T-helper 22 cell (primary cell): ENCODE measurements at places on chromosomes 7 and 10.

DNA sequence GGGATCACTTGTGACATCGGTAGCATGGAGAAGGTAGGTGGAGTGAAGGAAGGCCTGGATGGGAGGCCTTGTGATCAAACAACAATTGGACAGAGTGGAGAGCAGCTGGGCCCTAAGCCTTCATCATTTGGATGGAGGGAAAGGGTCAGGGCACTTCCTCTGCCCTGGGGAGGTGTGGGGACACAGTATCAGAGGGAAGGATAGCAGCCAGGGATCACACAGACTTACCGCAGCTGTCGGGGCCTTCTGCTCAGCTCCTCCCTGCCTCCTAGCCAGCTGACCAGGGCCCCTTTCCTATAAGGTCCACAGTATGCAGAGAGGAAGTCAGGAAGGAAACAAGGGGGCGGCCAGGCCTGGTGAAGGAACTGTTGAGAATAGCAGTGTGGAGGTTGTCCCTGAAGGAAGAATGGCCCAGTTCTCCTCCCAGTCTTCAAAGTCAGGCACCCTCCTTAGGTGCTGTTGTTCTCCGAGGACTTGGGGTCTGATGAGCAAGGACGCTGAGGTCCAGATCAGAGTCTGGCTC is 62.1 kb downstream of the ABCC2 start:
- no peak for DNase-seq

- no peak for DNase-seq
Observed at GRCh38 chr7:39608278-39608677, 15.1 kb upstream of the RALA start.

- no peak for DNase-seq
Observed at GRCh38 chr10:34872820-34873219, 57.7 kb upstream of the PARD3 start.

GRCh38 chr7:30817371-30817767 is 46.2 kb downstream of the MINDY4 start:
- no peak for DNase-seq

DNA sequence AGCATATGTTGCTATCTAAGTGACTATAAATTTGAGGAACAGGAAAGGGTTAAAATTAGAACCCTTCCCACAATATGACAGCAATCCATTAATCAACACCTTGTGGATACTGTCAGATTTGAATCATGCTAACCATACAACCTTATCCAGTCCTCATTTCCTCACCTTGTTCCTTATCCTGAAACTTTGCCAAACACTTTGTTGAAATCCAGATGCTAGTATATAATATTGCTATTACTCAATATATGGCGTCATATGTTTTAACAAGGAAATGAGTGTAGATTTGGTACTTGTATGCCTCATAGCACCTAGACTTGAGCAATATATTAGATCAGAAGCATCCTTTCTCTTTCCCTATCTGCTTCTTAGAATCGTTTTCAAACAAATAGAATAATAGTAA is 66.3 kb upstream of the SLC25A13 start:
- DNase-seq, result no peak

DNA sequence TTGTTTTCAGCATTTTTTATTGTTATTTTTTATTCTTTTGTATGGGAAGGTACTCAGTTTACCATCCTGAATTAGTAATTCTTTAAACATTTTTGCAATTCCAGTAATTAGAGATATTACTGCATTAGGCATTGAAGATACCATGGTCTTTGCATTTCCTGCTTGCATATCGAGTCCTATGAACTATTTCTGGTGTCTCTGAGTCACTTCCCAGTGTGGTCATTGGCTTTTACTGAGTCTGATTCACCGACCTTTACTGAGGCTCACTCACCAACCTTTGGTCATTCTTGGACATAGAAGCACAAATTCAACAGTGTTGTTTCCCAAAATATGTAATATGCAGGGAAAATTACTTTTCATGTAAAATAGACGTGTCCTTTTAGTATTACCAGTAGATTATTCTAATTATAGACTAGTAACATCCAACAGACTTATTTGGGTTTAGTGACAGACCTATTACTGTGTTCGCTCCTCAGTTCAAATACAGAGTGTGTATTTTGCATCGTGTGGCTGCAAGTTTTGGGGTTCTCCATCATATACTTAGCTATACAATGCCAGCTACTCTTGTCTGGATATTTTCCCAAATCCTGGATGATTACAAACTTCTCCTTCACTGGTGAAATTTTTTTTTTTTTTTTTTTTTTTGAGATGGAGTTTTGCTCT is 180.7 kb upstream of the PRSS1 start:
- DNase-seq, result no peak

- no peak for DNase-seq
Observed at GRCh38 chr10:128576336-128576735, 450.1 kb upstream of the MKI67 start.

DNA sequence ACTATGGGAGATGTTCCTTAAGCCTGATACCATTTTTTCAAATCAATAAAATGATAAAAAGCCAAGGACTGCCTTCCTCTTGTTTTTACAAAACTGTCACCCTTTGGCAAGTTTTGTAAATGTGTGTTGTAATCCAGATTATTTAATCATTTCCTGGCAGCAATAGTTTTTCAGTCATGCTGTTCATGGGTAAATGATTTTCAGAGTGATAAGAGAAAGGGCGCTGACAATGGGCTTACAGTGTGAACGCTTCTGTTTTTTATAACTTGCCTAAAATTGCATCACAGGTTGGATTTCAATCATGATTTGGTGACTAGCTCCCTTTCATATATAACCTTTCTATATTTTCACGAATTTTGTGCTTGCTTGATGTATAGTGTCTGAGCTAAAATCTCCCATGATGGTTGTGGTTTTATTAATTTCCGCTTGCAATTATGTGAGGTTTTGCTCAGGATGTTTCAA is 19.0 kb upstream of the DMBT1 start:
- DNase-seq, result no peak

DNA sequence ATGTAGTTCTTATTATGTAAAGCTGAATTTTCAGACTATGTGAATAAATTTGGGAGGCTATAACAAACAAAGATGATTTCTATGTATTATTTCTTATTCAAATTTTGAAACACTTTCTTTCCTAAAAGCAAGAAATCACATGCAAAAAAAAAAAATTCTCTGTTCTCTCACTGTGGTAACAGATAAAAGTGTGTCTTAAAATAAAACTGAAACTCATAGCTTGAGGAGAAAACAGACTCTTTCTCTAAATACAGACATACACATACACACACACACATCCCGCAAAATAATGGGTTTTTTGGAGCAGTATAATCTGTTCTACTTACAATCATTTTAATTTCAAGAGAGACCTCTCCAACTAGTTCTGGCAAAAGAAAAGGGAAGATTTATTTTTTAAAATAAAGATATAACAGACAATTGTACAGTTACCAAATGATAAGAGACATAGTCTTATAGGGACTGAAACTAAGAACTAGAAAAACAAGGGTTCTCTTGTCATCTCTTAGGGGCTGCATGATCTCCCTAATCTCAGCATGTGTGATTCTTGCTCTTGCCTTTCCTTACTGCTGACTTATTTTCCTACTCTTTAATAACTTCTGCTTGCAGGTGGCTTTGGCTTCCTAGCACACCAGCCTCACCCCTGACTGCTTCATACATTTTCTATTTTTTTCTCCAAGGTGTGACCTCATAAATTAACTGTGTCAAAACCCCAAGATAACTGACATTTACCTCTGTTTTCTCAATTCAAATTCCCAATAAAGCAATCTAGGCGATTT is 483.5 kb upstream of the POT1 start:
- no peak for DNase-seq
